Activated CD4-positive, CD25-positive, alpha-beta regulatory T cell treated with anti-CD3 and anti-CD28 coated beads, Interleukin-2, amount 50 U/mL, for 72 hours (primary cell): ENCODE measurements at places on chromosomes 4 and X.

- no peak for DNase-seq
These were observed 163.5 kb downstream of the PPP3CA start for GRCh38 chr4:101183666-101184373.

- no peak for DNase-seq
These were observed 3.3 kb upstream of the FGA start for GRCh38 chr4:154593868-154594267.

DNA sequence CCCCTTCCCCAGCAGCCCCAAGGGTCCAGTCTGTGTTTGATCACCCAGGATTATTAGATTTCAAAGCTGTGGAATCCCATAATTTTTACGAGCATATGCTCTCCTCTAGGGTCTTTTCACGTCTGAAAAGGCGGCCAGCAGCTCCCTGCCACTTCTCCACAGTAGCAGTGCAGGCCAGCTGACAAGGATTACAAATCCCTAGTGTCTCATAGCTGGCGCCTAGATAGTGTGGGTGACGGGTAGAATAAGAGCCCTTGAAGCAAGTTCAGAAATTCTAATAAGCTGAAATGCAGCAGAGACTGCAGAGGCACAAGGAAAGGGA lies 79.4 kb downstream of the RLIM start:
- DNase-seq = no peak

GRCh38 chrX:53456254-53456653 lies 22.1 kb upstream of the HSD17B10 start:
- DNase-seq = no peak

GRCh38 chr4:140242357-140243277 lies 88.6 kb upstream of the MAML3 start:
- no peak for DNase-seq

- DNase-seq = no peak
These were observed 179.1 kb downstream of the GC start for GRCh38 chr4:71604785-71605184.

- DNase-seq = no peak
These were observed 24.8 kb downstream of the EVC2 start for GRCh38 chr4:5683566-5683965.

DNA sequence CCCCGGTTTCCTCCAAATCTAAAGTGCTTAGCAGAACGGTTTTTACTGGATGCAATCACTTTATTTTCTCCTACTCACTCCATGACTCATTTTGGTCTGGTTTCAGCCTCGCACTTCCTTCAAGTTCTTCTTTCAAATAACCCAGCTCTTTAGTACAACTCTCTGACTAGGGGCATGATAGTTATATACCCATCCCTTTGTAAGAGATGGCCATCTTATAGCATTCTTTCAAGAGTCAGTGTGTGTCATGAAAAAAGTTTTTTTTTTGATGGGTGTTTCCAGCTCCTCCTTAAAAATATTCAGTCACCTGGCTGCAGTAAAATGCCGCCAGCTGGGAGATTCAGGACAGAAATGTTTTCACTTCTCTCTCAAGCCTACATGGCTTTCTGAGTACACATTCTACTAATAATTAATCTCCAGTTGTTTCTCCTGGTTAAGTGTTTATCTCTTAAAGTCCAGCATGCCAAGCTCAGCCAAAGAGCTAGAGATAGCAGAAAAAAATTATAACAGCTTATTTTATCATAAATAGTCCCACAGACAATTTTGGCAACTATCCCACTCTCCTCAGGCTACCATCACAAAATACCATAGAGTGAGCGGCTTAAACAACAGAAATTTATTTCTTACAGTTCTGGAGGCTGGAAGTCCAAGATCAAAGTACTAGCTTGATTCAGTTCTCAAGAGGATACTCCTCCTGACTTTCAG lies 139.3 kb downstream of the GASK1B start:
- DNase-seq = no peak

DNA sequence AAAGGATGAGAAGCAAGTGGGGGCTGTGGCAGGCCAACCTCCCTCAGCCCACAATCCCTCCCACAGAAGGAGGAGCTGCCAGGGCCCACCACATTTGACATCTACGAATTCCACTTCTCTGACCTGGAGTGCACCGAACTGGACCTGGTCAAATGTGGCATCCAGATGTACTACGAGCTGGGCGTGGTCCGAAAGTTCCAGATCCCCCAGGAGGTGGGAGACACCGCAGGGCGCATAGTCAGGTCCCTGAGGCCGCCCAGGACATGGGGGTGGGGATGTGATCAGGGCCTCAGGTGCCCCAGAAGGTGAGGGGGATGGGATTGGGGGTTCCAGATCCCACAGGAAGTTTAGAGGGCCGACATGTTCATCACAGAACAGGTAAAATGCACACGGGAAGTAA lies 13.7 kb downstream of the ATP5ME start:
- DNase-seq = no peak

GRCh38 chr4:23061431-23061830 lies 368.7 kb downstream of the GBA3 start:
- DNase-seq = no peak

- DNase-seq = no peak
These were observed 5.5 kb downstream of the MPP1 start for GRCh38 chrX:154799556-154800348.

- DNase-seq = no peak
These were observed 148.8 kb downstream of the PJA1 start for GRCh38 chrX:69016293-69016941.

DNA sequence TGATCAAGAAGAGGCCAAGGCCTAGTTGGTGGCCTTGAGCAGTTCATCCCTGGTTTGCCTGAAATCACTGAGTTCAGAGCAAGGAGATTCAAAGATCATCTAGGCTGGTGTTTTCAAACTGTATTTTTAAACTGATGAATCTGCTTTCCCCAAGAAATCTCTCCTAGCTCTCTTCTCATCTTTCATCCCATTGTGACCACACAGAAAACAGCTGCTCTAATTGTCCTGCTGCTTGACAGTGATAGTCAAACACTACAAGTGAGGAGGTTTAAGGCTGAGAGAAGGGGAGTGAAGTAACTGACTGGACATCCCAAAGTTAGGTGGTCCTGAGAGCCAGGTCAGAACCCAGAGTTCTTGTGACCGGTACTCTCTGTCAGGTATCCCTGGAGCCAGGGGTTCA lies 91.5 kb downstream of the LNX1 start:
- no peak for DNase-seq

- no peak for DNase-seq
These were observed 253.2 kb upstream of the CENPE start for GRCh38 chr4:103451341-103451740.

DNA sequence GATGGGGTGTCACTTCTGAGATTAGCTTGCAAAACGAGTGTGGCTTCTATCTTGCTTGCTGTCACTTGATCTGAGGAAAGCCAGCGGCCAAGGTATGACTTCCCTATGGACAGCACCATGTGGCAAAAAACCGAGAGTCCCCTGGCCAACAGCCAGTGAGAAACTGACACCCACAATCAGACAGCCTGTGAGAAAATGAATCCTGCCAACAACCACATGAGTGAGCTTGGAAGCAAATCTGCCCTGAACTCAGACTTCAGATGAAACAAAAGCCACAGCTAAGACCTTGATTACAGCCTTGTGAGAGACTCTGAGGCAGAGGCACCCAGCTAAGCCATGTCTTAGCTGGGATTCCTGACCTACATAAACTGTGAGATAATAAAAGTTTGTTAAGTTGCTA lies 45.5 kb downstream of the PPP1R2C start:
- no peak for DNase-seq

GRCh38 chr4:146273204-146273901 lies 59.0 kb downstream of the REELD1 start:
- no peak for DNase-seq

GRCh38 chrX:118740276-118740889 lies 13.0 kb downstream of the IL13RA1 start:
- no peak for DNase-seq

DNA sequence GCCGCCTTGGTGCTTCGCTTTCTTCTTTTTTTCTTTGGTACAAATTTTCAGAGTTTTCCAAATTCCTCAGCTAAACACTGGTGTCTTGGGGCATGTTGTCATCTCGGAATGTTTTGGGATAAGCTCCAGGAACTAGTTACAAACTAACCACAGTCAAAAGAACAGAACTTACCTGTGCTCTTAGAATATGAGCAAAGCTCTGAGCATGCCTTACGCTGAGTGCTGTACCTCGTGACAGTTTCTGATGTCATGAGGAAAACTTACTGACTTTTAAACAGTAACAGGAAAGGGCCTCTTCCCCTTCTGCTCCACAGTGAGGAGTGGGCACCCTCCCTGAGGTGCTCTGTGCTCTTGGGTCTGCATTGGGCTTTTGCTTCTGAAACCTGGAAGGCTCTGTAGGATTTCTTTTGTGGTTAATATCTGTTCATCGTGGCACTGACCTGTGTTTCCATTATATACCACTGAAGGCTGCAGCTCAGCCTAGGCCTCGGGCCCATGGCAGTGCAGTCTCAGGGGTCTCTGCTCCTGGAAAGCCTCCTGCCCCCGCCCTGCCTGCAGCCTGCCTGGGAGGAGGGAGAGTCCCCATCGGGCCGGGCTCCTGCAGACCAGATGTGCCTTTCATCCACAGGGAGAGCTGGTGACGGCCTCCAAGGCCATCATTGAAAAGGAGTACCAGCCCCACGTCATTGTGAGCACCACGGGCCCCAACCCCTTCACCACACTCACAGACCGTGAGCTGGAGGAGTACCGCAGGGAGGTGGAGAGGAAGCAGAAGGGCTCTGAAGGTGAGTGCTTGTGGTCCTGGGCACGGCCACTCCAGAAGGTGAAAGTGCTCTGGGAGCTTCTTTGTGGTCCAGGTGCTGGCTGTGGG lies 48.7 kb downstream of the NOP14 start:
- DNase-seq = no peak

- DNase-seq = no peak
These were observed 98.6 kb downstream of the LARP7 start for GRCh38 chr4:112735474-112735951.

DNA sequence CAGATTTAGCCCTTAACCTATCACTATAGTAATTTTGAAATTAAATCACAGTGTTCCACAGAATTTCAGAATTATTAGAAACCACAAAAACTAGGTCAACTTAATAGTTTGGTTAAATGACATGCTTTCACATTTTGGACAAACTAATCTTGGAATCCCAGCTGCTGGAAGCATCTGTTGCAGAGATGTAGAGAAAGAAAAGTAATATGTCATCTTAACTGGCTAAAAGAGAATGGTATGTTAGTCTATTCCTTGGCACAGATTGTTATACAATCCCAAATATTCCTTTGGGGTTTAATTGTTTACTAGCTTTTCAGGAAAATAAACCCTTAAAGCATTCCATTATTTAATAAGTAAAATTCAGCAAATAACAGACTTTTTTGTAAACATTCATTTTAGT lies 519.9 kb downstream of the IL15 start:
- no peak for DNase-seq

- DNase-seq = no peak
These were observed 540.0 kb downstream of the SPRY1 start for GRCh38 chr4:123936621-123937043.

DNA sequence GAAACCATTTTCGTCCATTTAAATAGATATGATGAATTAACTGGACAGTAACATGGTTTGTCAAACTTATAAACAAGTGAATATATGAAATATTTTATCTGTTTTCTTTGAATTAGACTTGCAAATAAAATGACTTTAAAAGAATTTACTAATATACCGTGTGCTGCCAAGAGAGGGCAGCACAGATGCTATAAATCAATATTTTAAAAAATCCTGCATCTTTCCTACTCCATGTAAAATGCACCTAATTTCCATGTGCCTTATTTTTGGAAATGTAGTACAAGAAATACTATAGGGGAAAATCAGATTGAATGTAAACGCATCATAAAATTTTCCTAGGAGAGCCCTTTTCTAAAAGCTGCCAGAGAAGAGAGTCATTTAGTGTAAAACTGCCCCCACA lies 62.2 kb downstream of the PRKX start:
- DNase-seq = no peak

DNA sequence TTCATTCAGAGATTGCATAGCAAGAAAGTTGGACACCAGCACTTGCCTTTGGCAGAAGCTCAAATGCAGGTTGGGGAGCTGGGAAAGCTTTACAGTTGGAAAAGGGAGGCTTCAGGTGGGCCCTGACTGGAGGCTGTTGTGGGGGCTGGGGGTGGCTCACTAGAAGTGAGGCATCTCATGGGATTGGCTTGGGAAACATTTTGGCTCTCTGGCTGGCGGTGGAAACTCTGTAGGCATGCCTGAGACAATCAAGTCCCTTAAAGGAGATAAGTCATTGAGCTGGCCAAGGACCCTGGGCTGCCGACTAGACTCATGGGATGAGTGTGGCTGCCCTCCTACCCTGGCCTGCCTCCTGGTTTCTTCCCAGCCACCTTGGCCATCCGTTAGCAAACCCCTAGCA lies 31.4 kb upstream of the STS start:
- no peak for DNase-seq

- peak; percentile 36 for DNase-seq
These were observed 716 bp downstream of the KIT start for GRCh38 chr4:54658252-54659093.

GRCh38 chr4:2869659-2870058 lies 26.0 kb downstream of the ADD1 start:
- DNase-seq = no peak

DNA sequence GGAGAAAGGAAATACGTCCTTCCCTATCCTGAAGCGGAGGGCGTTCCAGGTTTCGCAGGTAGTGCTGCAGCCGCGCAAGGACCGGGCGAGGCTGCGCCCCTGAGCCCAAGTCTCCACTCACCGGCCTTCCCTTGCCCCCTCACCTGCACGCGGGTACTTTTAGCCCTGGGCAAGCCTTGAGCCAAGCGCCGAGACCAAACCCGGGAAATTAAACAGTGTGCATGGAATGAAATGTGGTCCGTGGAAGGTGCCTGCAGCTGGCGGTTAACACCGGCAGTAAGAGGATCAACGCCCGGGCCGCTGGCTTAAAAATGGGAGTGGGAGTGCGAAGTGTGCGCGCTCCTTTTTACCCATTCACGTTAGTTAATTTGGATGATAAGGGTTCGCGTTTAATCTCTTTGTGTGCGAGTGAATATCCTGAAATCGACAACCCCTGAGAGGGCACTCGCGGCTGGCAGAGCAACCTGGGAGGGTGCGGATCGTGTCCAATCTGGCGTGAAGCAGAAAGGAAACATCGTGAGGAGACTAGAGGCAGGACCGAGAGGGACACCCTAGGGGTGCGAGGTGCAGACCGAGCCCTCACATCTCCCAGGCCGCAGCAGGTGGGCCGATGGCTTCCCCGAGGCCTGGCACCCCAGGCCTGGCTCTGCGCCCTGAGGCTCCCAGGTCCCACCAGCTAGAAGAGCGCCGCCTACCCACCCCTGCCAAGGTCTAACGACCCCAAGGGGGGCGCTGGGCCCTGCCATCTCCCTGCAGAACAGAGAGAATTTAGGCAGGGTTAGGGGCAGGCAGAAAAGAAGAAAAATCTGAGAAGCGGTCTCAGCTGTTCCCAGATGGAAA lies 2.0 kb upstream of the HELT start:
- no peak for DNase-seq

GRCh38 chr4:66625480-66625879 lies 919.8 kb downstream of the CENPC start:
- DNase-seq = no peak

GRCh38 chr4:54281054-54281766 lies 52.1 kb downstream of the PDGFRA start:
- no peak for DNase-seq

GRCh38 chrX:111743316-111743715 lies 62.3 kb downstream of the ALG13 start:
- DNase-seq = no peak

- no peak for DNase-seq
These were observed 12.3 kb downstream of the PDGFC start for GRCh38 chr4:156959298-156959702.
